ENCODE measurements at places on chromosomes 7 and 10.
A peak's percentile ranks its signal among the peaks of the same experiment; 100 is the strongest.

DNA sequence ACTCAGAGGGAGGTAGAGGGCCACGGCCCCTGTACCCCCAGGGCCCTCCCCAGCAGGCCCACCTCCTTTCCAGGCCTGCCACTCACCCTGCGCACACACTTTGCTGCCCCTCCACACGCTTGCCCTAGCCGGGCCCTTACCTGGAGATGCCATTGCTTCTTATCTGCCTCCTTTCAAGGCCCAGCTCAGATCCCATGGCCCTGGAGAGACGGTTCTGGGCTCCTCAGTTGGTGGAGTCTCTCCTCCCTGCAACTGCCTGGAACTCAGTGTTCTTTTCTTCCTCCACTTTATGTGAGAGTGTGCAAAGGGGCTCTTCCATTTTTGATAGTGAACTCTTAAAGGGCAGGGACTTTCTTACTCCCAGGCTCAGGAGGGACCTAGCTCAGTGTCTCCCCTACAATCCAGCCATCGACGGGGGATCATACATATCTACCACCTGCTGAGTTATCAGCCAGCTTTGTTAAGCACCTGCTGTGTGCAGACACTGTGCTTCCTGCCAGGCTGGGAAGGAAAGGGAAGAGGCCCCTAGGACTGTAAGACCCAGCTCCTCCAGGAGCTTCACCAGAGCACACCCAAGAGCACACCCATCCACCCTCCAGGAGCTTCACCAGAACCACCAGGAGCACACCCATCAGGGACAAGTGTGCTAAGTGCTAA, 89.3 kb upstream of the MACROH2A2 start:
- no peak for DNase-seq

- DNase-seq: peak; percentile 71
Observed at GRCh38 chr10:104580774-104581675, 60.1 kb upstream of the SORCS3 start.

- DNase-seq: peak; percentile 80
Observed at GRCh38 chr7:36723951-36724664, at the start of gene AOAH. Gene AOAH (minus strand): TSS chr7:36724494. CDS start chr7:36724148, 346 bp downstream.

DNA sequence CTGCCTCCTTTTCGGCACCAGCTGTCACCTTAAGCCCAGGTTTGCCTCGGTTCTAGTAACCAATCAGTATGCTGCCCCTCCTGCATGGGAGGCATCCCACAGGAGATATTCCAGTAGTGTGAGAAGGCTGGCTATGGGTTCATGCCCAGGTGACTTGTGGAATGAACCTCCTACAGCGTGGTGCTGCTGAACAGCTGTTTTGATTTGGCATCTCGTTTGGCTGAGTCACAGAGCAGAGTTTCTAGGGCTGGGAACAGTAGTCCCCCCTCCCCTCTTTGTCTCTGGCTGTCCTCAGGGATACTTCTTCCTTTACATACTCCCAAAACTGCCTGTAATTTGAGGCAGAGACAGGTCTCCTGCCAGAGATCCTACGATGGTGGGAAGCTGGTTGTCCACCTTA, 16.1 kb downstream of the R3HCC1L start:
- no peak for DNase-seq

DNA sequence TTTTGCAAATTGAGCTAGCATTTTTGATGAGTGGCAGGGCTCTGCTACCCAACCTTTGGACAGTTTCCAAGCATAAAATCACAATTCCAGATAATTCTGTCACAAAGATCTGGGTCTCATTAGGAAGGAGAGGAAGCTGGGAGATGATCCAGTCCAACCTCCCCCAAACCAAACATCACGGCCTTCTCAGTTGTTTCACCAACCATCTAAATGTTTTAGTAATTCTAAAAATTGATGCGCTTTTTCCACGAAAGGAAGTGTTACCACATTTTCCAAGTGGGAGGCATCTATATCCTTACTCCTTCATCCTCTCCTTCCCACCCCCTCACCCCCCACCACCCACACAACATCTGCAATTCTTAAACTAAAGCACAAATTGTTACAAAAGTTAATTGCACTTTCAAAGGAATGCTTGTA, 108.3 kb downstream of the EGFR start:
- DNase-seq: no peak

DNA sequence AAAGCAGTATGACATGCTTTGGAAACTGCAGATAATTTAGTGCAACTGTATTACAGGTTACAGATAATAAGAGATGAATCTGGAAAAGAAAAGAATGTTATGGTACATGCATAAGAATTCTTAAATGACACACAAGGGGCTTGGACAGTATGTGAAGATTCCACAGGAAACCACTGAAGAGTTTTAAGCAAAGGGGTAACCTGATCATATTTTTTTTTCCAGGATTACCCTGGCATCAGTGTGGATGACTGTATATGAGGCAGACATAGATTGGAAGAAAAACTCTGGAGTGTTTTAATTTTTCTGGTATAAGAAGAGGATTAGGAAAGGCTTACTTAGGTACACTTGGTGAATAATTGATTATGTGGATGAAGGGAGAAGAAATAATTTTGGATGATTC, 8.1 kb downstream of the TFPI2 start:
- no peak for DNase-seq

GRCh38 chr10:44801383-44802327, 109.5 kb upstream of the TMEM72 start:
- no peak for DNase-seq

DNA sequence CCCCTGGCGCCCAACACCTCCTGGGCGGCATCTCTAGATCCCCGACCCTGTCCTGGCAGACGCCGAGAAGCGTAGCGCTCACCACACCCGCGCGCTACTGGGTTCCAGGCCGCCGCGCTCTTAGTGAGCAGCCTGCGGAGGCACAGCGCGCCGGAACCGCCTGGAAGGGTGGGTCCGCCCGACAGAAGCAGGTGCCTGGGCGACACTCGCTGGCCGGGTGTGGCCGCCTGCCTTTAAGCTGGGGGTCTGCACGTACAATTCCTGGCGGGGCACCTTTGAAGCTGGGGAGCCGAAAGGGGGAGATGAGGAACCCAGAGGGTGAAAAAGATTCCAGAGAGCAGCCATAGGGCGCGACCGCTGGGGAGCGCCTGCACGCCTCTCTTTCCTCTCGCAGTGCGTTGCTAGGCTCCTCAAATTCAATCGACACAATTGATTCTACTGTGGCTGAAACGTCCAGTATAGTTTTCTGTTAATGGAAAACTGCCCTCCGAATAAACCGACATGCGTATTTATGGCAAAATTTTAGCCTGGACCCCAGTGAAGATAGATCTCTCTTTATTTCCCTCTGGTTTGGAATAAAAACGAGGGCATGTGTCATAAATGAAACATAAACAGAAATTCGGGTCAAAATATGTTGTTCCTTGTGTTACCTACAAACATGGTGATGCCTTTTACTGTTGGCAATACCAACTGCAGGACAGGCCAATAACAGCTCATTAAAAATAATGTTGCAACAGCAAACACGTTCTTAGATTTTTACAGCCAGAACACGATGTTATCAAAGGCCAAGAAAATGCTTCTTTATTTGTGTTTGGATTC, 4.6 kb downstream of the HMX3 start:
- DNase-seq: no peak

DNA sequence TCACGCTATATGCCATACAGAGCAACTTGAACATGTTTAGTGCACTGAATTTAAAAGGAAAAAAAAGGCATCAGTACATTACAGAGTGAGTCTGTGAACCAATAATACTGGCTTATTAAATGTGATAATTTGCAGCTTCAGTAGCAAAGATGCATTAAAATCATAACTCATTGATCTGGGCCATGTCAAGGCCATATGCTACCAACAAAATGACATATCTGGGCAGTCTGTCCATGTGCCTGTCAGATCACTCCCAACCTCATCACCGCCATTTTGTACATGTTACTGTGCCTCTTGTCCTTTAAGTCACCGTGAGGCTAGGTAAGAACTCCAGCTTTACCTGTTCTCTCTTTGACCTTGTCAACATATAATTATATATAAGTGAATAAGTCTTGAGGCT, 307.4 kb upstream of the LRGUK start:
- DNase-seq: no peak

GRCh38 chr7:131326576-131326975, 1.1 kb upstream of the MKLN1 start:
- no peak for DNase-seq

- DNase-seq: no peak
Observed at GRCh38 chr10:103241262-103242011, 4.2 kb upstream of the RPEL1 start.

DNA sequence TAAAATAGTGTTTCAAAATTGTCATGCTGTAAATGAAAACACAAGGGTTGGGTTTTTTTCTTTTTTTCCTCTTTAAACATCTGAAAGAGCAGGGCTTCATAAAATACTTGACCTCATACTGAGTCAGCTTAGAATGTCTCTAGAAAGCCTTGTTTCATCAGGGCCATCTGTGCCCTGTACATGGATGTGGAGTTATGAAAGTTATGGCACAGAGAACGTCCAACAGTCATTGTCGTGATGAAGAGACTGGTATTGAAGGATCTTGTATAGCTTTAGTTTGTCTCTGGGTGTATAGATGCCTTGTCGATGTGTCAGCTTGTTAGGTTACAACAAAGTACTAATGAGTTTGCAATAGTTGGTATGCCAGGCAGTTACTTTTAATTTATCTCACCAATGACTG, 127.3 kb downstream of the FAM204A start:
- no peak for DNase-seq

GRCh38 chr7:131562941-131563340, 6.5 kb upstream of the PODXL start:
- DNase-seq: no peak

- no peak for DNase-seq
Observed at GRCh38 chr10:12592967-12593366, 243.6 kb downstream of the CAMK1D start.

DNA sequence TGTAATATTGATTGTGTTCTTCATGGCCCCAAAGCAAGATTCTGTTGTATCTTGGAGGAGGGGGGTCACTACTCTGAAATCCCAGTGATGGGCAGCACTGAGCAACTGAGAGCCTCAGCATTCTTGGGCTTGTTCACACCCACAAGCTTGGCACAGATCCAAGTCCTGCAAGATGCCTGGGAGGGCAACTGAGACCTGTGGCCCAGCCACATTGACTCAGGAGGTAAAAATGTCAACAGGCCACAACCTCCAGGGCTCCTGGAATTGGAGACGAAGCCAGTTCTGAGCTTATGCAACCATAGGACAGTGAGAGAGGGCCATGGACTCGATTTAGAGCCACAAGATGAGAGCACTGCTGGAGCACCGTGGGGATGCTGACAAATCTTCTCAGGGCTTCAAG, 3.1 kb upstream of the DOCK1 start:
- DNase-seq: no peak

GRCh38 chr10:62454687-62455397, 80.7 kb downstream of the ZNF365 start:
- no peak for DNase-seq

GRCh38 chr7:93375603-93376002, 143.4 kb downstream of the VPS50 start:
- DNase-seq: no peak

- DNase-seq: no peak
Observed at GRCh38 chr10:9501944-9502343, 1447.5 kb downstream of the GATA3 start.

DNA sequence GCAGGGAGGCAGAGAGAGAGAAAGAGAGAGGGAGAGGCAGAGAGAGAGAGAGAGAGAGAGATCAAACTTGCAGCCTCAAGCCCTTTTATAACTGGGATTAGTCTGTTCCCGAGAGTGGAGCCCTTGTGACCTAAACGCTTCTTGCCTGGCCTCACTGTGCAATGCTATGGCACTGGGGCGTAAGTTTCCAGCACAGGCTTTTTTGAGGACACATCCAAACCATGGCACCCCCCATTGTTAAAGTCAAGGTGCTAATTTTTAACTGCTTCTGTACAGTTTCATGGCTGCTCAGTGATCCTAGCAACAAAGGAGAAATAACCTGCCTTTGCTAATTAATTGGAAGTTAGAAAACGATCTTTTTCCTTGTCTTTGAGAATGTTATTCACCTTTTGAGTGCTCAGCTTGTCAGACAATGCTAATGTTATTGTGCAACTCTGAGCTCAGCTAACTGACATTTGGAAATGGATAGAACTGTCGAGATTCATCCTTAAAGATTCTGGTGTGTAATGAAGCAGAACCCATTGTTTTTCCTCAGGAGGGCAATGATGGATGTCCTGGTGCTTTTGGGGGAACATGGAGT, 268.4 kb downstream of the GLRX3 start:
- no peak for DNase-seq

DNA sequence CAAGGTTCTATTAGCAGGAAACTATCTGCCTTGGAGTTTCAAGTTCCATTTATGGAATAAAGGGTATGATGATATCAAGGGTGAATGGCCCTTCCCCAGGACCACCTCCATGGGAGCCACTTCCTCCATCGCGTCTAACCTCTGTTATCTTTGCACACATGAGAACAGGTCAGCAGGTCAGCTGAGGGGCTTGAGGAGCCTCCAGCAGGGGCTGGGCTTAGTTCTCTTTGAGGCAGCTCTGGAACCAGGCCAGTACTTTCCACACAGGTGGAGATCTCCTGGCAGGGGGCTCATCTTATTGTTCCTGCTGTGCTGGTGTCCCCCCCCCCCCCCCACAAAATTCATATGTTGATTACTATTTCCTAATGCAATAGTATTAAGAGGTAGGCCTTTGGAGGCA, 472.2 kb upstream of the ZMIZ1 start:
- DNase-seq: no peak
